Stimulated activated CD4-positive, alpha-beta T cell treated with anti-CD3 and anti-CD28 coated beads, Interleukin-15, amount 100 ng/mL, for 1 hour (primary cell): ENCODE measurements at places on chromosomes 4 and X.

GRCh38 chrX:20656721-20657120, 390.0 kb upstream of the RPS6KA3 start:
- DNase-seq: no peak

DNA sequence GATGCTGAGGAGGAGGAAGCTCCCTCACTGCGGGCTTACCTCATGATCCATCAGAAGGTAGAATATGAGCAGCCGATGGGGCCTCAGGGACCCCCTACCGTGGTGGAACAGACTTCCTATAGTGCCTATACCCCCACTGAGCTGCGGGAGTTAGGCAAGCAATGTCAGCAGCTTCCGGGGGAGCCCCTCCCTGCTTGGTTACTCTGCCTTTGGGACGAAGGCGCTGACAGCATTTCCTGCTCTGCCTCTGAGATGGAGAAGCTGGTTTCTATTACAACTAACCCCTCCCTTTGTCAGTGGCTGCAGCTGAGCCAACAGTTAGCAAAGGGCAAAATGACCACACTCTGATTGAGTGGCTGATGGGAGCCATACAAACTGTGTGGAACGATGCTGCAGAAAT, 430.7 kb downstream of the IDS start:
- no peak for DNase-seq

GRCh38 chr4:179071131-179071530, 1628.9 kb upstream of the AGA start:
- DNase-seq: no peak

- no peak for DNase-seq
Measured at GRCh38 chrX:97402333-97402732, 518.6 kb downstream of the RPA4 start.

- no peak for DNase-seq
Measured at GRCh38 chrX:3141031-3141430, 99.8 kb downstream of the ARSF start.

DNA sequence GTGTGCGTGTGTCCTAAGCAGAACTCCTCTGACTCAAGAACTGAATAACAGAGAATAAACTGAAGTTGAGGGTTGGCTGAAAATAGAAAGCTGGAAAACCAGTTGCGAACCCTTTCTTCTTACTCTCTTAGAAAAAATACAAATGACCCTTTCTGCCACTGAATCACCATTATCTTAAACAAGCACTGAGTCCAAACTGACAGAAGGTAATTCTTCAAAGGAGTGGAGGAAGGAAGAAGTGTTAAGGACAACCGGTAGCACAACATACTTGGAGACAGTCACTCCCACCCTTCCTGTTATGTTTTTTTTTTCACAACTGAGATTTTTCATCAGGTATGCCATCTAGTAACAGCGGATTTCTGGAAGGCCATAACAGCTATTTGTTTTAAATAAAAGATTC, 38.1 kb downstream of the HELQ start:
- no peak for DNase-seq

DNA sequence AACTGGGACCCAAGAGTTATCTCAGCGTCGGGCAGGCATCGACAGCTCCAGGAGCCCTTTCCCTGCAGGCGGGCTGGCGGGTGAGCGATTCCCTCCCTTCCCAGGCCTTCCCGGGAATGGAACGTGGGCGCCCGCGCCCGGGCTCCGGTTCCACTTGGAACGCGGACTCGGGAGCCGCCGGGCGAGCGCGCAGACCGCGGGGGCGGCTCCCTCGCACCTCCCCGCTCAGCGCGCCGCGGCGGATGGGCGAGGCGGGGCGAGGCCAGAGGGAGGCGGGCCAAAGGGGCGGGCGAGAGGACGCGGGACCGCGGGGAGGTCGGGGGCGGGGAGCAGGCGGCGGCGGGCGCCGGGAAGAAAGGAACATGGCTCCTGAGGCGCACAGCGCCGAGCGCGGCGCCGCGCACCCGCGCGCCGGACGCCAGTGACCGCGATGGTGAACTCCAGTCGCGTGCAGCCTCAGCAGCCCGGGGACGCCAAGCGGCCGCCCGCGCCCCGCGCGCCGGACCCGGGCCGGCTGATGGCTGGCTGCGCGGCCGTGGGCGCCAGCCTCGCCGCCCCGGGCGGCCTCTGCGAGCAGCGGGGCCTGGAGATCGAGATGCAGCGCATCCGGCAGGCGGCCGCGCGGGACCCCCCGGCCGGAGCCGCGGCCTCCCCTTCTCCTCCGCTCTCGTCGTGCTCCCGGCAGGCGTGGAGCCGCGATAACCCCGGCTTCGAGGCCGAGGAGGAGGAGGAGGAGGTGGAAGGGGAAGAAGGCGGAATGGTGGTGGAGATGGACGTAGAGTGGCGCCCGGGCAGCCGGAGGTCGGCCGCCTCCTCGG, at the start of gene PKD2:
Gene PKD2 (plus strand): TSS at position 332 of the 818 bp plus-strand sequence. CDS start 99 bp downstream, at position 431.
- peak; percentile 77 for DNase-seq

- no peak for DNase-seq
Measured at GRCh38 chr4:152095701-152096070, 334.9 kb upstream of the GATB start.

DNA sequence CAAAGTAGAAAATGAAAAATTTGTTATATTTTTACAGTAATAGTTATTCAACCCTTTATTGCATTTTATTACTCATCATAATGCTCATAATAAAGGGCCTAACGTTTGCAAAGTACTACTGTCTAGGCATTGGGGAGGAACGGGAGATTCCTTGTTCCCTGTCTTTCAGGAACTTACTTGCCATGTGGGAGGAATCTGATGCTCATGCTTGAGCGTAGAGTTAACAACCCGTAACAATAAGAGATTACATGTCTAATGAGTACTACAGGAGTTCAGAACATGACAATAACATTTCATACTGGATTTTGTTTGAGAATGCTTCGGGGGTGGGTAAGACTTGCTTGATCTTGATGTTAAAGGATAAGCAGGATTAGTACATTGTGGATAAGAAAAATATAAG, 2.9 kb downstream of the CCSER1 start:
- DNase-seq: no peak

GRCh38 chr4:6893449-6894085, 16.1 kb upstream of the TBC1D14 start:
- no peak for DNase-seq

GRCh38 chr4:37667197-37668100, 18.7 kb downstream of the RELL1 start:
- no peak for DNase-seq

DNA sequence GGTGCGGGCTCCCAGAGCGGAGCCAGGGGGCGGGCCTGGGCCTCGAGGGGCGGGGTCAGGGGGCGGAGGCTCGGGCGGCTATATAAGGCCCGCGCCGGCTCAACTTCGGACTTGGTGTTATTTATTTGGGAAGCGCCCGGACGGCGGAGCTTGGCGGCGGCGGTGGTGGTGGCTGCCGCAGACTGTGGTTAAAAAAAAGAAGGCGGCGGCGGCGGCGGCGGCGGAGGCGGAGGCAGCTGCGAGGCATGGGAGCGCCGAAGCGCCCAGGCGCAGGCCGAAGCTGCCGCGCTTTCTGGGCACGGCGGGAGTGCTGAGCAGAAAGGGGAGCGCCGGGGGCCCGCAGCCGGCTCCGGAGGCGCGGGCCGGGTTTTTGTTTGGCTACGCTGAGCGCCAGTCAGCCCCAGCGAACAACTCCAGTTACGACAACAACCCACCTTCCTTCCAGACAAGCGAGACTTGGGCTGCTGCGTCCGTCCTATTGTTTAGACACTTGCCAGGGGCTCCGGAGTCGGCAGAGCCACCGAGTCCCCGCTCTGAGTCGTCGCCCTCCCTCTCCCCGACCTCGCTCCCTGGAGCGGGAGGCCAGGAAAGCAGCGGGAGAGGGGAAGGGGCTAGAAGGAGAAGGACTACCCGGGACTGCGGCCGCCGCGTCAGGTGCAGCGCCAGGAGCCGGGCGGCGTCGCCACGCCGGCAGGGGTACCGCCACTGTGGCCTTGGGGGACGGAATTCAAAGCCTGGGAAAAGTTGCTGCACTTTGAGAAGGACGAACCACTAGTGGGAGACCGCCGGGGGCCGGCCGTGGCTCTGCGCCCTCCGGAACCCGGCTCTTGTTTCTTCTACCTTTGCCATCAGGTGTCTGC, at the start of gene SLIT2:
Gene SLIT2 (plus strand): TSS at position 110 of the 860 bp plus-strand sequence. CDS start 1,911 bp downstream, outside the sequence.
- no peak for DNase-seq

DNA sequence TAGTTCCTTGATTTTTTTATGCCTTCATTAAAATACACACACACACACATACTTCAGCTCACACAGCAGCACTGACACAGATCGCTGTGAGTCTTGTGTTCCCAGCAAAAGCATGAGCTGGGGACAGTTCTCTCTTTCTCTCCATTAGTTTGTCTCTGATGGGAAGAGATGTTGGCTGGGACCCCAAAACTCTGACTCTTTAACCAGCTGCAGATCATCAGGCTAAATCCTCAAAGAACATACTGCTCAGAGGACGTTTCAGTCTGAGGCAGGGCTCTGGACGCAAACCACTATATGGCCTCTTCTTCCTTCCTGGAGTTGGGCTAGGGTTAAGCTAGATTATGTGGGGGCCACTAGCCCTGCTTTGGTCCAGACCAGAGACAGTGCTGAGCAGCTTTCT, 109.6 kb downstream of the NHSL2 start:
- no peak for DNase-seq

GRCh38 chr4:77566148-77566547, 39.5 kb upstream of the CXCL13 start:
- DNase-seq: no peak

DNA sequence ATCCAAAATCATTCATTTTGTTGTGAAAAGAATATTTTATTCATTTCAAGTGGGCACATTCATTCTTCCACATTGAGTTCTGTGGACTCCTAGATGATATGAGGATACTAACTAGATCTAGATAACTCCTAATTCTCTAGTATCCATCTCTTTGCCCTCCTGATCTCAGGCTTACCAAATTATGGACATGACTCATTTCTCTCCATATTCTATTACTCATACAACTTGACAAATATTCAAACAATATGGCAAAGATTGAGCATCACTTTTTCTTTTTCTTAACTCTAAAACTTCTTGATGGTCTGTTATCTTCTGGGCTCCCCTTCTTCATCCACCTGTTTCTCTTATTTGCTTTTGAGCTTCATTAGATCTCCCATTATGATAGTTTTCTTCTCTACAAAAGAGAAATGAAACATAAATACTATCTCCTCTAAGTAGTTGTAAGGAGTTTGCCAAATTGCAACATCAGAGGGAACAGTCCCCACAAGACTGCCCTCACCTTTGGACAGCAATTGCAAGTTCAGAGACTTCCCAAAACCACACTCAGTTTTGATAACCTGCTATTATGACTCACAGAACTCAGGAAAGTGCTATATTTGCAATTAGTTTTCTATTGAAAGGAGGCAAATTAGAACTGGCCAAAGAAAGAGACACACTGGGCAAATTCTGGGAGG, 422.9 kb downstream of the SPRY1 start:
- no peak for DNase-seq

DNA sequence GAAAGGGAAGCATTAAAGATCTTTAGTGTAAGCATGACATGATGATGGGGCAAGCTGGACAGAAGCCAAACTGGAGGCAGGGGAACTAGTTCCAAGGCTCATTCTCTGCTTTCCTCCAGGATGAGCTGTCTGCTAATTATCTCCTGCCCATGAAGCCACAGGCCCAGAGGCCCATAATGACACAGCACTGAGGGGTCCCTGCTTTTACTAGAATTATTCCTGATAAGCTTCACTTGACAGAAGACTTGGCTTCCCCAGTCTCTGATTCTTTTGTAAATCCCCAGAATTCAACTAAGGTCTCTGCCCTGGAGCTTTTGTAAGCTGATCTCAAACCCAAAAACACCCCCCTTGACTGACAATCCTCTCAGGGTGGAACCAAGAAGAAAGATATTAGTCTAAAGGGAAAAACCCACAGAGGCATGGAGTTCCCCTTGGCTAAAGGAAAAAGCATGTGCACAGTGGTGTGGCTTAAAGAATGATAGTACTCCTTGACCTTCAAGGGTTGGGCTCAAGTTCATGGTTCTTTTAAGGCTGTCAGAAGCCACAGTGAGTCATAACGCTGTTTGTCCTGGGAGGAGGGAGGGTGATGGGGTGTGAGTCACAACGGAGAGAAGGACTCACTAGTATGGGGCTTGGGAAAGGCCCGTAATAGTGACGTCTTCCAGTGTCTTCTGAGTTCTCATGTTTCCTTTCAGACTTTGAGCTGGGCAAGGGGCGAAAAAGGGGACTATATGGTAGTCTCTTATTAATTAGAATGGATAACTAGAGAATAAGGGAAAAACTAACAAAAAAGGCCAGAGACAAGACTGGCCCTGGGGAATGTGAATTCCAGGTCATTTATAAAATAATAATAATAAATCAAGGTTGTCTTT, 146.0 kb upstream of the CPEB2 start:
- DNase-seq: no peak

DNA sequence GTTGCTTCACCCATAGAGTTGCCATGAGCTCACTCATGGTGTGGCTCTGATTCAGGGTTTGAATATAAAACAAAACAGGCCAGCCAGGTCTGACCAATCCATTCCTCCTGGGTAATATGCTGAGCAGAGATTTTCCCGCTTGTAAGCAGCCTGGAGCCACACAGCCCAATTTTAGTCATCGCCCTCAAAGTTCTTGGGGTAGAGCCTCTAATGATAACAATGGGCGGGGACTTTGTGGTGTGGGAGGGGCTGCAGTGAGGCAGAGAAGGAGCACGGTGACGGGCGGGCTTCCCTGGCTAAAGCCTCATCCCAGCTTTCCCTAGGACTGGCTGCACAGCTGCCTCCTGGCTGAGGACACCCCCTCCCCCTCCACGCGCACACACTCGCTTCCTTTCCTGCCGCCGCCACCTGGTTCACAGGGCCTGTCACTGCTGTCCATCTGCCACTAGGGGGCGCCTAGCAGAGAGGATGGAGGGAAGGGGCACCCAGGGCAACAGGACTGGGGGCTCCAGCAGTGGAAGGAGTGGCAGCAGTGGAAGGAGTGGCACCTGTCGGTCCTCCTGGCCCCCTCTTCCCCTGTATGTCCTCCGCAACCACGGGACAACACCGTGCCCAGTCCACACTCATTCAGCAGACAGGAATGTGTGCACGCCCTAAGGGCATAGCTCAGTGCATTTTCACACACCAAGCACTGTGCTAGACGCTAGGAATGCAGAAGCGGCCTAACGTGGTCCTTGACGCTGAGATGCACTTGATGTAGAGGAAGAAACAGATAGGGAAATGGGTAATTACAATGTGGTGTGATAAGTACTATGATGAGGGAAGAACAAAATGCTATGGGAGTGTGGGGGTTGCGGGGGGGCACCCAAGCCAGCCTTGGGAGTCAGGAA, 26.8 kb downstream of the PRPS1 start:
- peak; percentile 34 for DNase-seq

GRCh38 chr4:82430964-82431745, 765 bp downstream of the ENOPH1 start:
- DNase-seq: peak; percentile 16

DNA sequence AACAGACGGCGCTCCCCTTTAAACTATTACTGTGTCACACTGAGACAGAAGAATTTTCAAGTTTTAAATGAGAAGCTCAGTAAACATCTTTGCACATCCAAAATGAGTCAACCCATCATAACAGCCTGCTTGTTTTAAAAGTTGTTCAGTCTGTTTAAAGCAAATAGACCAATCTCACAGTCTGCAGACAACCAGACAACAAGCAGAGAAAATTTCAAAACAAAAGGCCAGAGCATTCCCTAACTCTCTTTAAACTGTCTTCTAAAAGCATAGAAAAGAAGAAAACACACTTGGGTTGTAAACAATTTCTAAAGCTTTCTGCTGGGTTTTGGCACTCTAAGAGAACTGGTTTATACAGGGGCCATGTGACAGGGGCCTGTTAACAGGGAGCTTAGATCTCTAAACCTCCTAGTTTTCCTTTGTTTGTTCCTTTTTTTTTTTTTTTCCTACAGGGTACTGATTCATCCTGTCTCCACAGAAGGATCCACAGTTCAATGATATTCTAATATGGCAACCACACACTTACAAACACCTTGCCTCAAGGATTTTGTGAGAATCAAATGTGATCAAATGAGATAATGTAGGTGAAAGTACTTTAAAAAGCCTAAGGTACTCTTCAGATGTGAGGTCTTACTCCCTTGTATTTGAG, 100.8 kb upstream of the MAML3 start:
- DNase-seq: no peak

GRCh38 chr4:161931089-161931488, 232.7 kb downstream of the FSTL5 start:
- DNase-seq: no peak
